Stimulated activated CD4-positive, alpha-beta T cell treated with anti-CD3 and anti-CD28 coated beads, Interleukin-15, amount 100 ng/mL, for 24 hours (primary cell): ENCODE measurements at places on chromosomes 16 and 17.

GRCh38 chr16:58409316-58409973, 17.2 kb downstream of the GINS3 start:
- no peak for DNase-seq

- no peak for DNase-seq
Measured at GRCh38 chr17:44241106-44241624, 21.7 kb upstream of the UBTF start.

GRCh38 chr16:57626420-57627170, 1.8 kb upstream of the ADGRG1 start:
- DNase-seq: no peak

GRCh38 chr16:88479793-88480760, 27.0 kb downstream of the ZFPM1 start:
- DNase-seq: peak; percentile 43

DNA sequence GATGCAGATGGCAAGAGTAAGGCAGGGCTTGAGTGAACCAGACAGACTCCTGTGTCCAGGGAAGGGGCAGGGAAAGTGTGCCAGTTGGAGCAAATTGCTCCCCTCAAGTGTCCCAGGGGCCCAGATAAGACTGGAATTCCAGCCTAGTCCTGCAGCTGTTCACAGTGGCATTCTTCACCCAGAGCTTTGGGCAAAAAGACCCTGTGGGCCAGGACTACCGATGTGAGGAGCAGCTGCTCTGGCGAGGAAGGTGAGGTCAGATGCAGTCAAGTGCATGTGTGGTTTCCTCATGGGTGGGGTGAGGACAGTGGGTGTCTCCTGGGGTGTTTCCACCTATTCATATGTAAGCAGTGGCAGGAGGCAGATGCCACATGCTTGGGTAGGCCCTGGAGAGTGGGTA, 14.3 kb downstream of the NEUROD2 start:
- DNase-seq: no peak

- DNase-seq: no peak
Measured at GRCh38 chr17:61397086-61397842, 2.4 kb upstream of the TBX2 start.

DNA sequence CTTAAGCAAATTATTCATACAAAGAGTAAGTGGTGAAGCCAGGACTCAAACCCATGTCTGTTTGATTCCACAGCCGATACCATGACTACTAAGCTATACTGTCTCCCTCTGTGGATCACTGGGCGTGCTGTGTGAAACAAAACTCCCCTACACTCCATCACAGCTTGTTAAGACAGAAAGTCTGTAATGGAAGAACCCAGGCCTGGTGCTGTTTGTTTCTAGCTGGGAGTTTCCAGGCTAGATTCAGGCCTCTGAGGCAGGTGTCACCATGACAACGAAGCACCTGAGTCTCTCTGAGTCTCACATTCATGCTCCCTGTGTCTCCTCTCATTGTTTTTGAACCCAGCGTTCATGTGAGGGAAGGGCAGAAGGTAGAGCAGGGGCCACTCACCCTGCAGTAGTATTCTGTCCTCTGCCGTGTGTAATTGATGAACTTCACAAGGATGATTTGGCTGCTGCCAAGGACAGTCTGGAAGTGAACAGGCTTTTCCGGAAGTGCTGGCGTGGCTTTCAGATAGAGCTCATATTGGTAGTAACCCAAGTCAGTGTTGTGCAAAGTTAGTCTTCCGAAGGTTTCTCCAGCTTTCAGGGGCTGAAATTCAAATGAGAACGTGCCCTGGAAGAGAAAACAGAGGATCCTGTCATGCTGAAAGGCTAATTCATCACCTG, 8.6 kb upstream of the VAC14 start:
- DNase-seq: no peak

DNA sequence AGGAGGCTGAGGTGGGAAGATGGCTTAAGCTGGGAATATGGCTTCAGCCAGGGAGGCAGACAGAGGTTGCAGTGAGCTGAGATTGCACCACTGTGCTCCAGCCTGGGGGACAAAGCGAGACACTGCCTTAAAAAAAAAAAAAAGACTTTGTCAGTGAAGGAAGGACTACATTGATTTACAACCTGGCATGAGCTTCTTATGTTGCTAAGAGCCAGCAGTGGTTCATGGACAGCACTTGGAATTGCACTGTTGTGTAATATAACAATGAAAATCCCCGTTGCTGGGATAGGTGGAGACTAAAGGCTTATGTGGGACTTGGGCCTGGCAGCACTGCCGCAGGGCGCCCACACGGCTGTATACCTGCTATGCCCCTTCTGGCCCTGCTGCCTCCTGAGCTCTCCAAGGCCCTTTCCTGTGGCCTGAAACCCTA, 14.1 kb upstream of the SLC16A5 start:
- DNase-seq: no peak

GRCh38 chr16:75342308-75342811, 90.9 kb upstream of the BCAR1 start:
- DNase-seq: no peak
